ENCODE measurements at places on chromosomes 5 and 9.
A peak's percentile ranks its signal among the peaks of the same experiment; 100 is the strongest.

- no peak for DNase-seq
Observed at GRCh38 chr9:38355115-38355514, 37.4 kb upstream of the ALDH1B1 start.

- no peak for DNase-seq
Observed at GRCh38 chr9:98315067-98315453, 59.6 kb upstream of the TBC1D2 start.

DNA sequence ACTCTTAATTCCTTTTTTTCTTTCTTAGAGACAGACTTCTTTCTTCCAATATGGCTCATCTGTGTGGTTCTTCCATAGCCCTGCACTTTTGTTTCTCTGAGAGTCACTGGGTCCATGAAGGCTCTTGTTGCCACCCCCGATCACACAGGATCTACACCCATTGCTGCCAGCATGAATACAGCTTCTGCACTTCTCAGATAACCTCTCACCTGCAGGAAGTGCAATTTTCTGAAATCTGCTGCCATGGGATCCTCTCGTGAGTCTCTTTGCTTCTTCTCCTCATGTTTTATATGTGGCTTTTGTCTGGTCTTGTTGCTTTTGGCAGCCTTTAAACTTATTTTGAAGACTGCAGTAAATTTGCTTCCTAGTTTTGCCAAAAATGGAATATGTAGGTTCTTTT is 171.2 kb downstream of the TMEM167A start:
- DNase-seq: no peak

DNA sequence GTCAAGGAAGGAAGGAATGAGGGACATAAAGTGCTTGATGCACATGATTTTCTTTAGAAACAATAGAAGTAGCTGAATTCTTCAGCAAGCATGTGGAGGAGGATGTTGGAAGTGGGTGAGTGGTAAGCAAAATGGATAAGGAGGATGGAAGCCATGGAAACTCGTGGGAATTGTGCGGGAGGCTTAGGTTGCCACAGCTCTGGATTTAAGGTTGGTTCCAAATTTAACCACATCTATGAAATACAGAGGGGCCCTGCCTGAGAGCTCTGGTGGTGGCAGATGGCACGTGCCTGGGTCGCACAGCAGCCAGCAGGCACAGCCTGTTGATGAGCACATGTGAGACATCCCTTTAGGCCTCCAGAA is 284.7 kb downstream of the SMARCA2 start:
- peak; percentile 21 for DNase-seq

DNA sequence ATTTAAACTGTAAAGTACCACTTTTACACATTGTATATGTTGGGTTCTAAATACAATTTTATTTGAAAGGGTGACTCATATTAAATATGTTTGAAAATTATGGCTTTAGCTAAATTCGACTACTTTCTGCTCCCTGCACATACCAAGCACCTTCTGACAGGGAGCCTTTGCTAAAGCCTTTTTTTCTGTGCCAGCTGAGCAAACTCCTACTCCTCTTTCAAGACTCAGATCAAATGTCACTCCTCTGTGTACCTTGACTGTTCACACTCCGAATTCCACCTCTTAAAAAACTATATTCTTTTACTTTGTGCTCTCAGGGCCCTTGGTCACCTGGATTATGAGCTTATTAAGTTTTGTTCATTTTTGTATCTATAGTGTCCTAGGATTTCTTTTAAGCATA is 6.5 kb upstream of the OXCT1 start:
- DNase-seq: no peak

GRCh38 chr5:156479849-156480248 is 152.9 kb downstream of the SGCD start:
- peak; percentile 56 for DNase-seq

DNA sequence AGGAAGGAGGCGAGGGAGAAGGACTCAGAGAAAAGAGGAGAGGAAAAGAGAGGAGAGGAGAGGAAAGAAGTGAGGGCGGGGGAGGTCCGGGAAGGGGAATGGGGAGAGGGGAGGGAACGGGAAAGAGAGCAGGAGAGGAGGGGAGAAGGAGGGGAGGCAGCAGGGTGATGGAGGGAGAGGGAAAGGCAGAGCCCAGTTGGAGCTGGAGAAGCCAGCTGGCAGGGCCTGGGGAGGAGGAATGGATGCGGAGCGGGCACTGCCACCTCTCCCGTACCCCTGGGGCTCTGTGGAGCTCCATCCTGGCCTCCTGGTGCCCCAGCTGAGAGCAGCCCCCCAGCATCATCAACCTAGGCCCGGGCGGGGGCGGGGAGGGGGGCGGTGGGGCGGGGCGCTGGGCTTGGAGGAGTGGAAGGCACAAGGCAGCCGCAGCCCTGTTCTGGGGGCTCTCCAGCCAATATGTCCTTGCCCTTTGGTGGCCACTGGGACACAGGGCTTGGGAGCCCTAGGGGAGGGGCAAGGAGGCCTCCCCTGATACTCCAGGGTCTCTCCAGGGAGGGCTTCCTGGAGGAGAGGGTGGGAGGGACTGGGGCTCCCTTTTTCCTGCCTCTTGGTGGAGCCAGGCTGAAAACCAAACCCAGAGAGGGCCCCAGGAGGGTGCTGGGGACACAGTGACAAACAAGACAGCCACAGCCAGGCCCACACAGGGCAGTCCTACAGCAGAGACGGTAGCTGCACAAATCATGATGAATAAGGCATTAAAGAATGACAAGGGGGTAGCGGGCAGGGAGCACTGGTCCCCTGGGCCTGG is 123.7 kb downstream of the C9orf50 start:
- peak; percentile 52 for DNase-seq

DNA sequence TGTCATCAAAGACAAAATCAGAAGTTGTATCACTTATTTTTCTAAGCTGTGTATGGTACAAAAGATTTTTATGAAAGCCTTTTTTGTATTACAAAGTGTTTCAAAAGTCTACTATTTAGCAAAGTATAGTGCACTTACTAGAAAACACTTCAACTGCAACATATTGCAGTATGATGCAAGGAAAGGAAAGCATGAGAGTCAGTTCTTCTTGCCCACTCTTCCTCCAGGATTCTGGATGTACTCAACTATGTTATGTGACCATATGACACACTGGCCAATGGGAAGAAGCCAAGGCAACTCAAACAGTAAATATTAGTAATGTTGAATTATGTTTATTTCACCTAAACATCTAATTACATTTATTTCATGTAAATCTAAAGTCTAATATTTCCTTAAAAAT is 49.5 kb upstream of the TYRP1 start:
- no peak for DNase-seq

GRCh38 chr5:111762895-111763294 is 5.9 kb upstream of the NREP start:
- no peak for DNase-seq

DNA sequence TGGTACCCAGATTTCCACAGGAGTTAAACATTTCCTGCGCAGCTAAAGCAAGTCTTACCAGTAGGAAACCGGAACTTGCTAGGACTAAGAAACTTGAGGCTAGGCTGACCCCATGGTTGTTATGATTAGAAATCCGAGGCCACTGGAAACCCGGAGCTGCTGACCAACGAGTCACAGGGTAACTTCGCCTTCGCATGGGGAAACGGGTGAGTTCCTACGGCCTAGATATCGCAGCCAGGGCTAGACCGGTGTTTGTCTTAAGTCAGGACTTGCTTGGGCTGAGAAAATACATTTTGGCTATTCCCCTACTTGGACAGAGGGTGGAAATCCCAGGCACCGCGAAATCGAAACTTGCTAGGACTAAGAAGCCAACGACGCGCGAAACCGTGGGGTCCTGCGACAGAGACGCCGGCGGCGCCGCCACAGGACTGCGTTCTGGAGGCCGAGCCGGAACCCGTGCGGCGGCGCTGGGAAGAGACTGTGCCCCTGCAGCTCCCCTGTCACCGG is 1.6 kb upstream of the ANXA2R start:
- DNase-seq: no peak

DNA sequence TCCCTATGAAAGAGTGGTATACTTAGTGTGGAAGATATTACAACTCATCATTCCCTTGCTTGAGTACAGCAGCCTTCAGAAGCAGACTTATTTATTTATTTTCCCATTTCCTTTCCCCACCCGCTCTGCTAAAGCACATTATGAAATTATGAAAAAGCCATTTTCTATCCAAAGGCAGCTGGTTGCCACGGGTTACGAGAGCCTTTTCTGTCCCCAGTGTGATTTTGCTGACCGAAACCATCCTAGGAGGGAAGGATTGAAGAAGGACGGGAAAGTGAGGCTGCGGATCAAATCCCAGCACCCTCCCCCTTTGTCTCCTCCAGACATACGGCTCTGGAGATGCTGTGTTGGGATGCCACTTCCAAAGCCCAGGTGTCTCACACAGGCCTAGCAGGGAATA is 246.9 kb downstream of the TLR4 start:
- no peak for DNase-seq

- no peak for DNase-seq
Observed at GRCh38 chr9:130186051-130186450, 13.8 kb downstream of the NCS1 start.

DNA sequence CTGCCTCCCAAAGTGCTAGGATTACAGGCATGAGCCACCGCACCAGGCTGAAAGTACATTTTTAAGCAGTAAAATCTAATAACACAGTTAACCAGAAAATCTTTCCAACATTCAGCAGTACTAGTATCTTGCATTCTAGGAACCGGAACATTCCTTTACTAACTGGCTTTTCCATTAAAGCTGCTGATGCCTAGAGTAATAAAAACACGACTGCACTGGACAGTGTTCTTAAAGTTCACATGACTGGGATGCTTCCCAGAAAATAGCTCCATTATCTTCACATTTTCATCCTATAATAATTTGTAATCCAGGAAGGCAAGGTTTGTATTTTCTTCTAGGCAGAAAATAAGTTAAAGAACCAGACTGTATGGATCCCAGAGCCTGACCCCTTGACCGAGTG is 9.8 kb downstream of the PTPN3 start:
- DNase-seq: no peak

DNA sequence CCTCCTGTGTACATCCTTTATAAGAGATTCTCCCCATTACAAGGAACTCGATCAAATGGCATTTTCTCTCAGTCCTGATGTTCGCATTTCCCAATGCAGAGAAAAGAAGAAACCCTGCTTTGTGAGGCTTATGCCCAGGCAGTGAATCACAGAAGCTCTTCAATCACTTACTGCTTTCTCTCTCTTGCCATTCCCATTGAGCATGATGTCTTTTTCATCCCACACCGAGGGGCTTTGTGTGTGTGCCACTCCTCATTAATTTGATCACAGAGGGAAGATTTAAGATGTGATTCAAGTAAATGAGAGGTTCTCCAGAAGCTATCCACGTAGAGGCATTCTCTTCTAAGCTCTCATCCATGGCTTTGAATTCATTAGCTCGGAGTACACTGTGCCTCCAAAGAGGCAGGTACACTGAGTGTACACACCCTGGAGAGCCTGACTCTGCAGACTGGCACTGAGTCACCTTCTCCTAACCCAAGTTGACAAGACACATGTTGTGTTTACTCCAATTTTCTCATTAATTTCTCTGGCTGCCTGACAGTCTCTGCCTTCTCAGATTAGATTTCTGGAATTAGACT is 45.4 kb downstream of the MFAP3 start:
- no peak for DNase-seq

DNA sequence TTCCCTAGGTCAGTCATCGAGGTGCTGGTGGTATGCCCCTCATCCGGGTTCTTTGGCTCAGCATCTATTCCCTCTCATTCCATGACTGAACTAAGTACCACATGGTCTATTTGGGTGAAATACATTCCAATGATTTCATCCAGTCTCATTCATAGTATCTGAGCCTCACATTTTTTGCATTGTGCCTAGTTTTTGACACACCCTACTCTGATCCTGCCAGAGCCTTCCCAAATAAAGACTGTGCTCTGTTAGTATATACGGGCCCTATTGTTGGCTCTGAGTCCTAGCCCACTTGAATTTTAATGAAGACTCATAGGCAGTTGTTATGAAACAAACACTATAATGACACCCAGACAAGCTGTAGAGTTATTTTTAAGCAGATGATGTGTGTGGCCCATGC is 740.7 kb downstream of the CETN3 start:
- DNase-seq: no peak

GRCh38 chr5:43312699-43313034 is 545 bp downstream of the HMGCS1 start:
- no peak for DNase-seq

DNA sequence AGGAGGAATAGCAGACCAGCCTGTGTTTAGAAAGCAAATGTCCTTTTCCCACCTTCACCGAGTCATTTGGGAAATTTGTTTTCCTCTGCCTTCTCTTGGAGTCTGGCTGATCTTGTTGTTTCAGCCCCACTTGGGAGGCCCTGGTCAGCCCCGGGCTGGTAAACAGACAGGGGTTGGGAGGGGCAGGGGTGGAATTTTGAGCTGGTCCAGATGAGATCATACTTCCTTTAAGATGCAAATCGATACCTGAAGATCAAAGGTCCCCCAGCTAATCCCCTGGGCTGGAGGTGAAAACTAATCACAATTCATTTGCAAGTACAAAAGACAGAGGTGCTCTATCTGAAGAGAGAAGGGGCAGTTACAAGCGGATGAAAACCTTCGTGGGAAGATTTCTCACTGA is 118.4 kb downstream of the PAPPA start:
- no peak for DNase-seq

DNA sequence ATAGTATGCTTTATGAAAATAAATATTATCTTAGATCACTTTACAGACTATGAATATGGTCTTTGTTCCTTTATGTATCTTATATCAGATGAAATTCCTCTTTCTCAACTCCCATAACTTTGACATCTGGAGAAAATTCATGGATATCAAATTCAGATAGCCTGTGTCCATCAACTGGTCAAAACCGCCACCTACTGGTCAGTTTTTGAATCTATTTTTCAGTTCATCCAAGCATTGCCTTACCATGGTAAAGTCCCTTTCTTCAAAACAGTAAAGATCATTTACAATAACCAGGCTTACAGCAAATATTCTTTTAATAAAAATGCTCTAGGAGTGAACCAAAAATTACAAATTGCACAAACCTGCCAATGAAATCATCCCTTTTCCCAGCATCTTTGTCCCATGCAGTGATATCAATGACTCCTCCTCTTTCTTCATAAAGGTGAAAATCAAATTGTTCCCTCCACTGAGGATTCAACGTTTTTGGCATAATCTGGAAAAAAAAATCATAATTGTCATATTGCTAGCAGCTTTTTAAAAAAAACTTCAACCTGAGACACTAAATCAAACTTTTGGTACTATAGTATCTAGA is 290.5 kb downstream of the SLF1 start:
- peak; percentile 59 for DNase-seq

- no peak for DNase-seq
Observed at GRCh38 chr9:125631391-125632085, 75.5 kb downstream of the MAPKAP1 start.

- DNase-seq: no peak
Observed at GRCh38 chr5:127536687-127537086, 19.2 kb downstream of the PRRC1 start.
